GDM1 (cell line): ENCODE measurements at places on chromosomes 4 and X.
A peak's percentile ranks its signal among the peaks of the same experiment; 100 is the strongest.

- DNase-seq: no peak
Measured at GRCh38 chr4:84878090-84878489, 88.4 kb downstream of the WDFY3 start.

GRCh38 chr4:22500128-22500611, 15.7 kb downstream of the ADGRA3 start:
- DNase-seq: no peak

DNA sequence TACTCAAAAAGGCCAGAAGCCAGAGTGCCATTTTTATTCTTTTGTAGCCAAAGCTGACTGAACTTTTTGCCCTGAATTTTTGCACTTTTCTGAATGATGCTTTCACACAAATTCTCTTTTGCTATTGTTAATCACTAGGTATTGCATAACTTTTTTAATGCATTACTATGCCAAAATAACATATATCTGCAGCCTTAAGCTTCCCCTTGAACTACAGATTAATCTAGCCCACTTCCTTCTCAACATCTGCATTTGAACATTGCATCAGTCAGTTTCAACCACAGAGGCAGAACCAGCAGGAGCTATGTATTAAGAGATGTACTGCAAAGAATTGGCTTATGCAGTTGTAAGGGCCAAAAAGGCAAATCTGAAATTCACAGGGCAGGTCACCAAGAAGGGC, 197.6 kb upstream of the GYPA start:
- DNase-seq: peak; percentile 30

GRCh38 chr4:166309286-166309685, 436.2 kb downstream of the TLL1 start:
- DNase-seq: no peak

- DNase-seq: no peak
Measured at GRCh38 chrX:3638280-3638873, 75.1 kb downstream of the PRKX start.

GRCh38 chr4:21992330-21992729, 43.8 kb upstream of the KCNIP4 start:
- DNase-seq: no peak

GRCh38 chr4:61407642-61408618, 207.8 kb downstream of the ADGRL3 start:
- no peak for DNase-seq

- DNase-seq: no peak
Measured at GRCh38 chrX:112867570-112867969, 26.9 kb upstream of the AMOT start.

- no peak for DNase-seq
Measured at GRCh38 chrX:20521222-20521621, 254.5 kb upstream of the RPS6KA3 start.

GRCh38 chr4:54548098-54548620, 109.6 kb upstream of the KIT start:
- DNase-seq: no peak

- DNase-seq: no peak
Measured at GRCh38 chr4:140213749-140214148, 59.8 kb upstream of the MAML3 start.

DNA sequence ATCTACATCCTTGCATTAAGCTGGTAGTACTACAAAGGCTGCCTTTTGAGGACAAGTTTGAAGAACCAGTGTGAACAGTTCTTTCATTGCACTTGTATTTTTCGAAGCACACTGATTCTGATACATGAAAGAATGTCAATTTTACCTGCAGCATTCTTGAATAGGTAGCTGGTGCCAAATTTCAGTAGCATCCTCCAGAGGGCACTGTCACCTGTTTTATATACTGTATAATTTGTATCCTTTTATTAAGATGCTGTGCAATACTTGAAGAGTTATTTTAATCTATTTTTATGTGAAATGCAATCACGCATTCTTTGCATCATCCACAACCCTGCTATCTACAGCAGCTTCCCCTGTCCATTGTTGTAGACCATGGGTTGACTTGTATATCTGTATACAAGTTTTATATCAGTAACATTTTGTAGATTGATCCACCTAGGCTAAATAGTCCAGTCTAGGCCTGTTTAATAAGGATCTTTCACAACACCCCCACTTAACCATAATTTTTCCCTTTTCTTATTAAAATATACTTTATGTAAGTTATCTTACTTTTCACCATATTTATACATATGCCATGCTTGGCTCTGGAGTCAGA, 325.7 kb downstream of the PCDH7 start:
- DNase-seq: no peak

- DNase-seq: no peak
Measured at GRCh38 chr4:118883861-118884260, 4.8 kb upstream of the SYNPO2 start.

- no peak for DNase-seq
Measured at GRCh38 chrX:88284844-88285243, 462.2 kb upstream of the CPXCR1 start.

DNA sequence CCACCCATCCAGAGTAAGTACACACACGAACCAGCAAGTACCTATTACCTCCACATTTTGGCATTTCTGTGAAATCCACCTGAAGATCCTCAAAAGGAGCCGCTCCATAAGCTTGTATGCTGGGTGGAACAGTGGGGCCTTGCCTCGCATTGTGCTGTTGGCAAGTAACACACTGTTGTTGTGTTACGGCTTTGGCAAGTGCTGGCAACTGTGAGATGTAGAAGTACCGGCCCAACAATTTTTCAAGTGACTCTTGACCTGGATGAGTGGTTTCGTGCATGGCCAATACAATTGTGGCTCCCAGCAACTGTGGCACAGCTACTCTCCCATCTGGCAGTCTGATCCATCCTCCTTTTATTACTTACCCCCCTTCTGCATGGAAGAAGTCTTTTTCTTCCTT, 128.7 kb downstream of the CCNB3 start:
- no peak for DNase-seq

DNA sequence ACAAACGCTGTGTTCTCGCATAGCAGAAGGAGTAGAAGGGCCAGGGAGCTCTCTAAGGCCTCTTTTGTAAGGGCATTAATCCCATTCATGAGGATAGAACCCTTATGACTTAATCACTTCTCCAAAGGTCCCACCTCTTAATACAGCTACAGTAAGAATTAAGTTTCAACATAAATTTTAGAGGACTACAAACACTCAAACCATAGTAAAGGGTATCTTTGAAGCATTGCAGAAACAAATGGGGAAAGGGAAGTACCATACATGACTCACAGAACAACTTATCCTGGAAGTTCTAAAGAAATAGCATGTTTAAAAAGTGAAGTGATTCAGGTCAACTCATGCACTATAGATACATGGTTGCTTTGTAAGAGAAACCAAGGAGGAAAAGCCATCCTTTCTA, 680.8 kb downstream of the RPA4 start:
- DNase-seq: no peak
